GM23248 (cell line): ENCODE measurements at places on chromosomes 12 and 14. TPM values are rescaled to one million over a fixed set of nuclear protein-coding genes. Genes with fewer than 3 reads are reported as not detected.

- no peaks in the 10 kb centered on the region for H3K36me3 ChIP-seq
- peaks cover 5% of the 10 kb centered on the region for H3K4me1 ChIP-seq
- no peak overlapping the region for H3K4me3 ChIP-seq
- DNase-seq: no peak
- H3K27me3 ChIP-seq: peaks cover 3% of the 10 kb centered on the region
Observed at GRCh38 chr12:4829161-4829792, 80.4 kb upstream of the KCNA1 start.

DNA sequence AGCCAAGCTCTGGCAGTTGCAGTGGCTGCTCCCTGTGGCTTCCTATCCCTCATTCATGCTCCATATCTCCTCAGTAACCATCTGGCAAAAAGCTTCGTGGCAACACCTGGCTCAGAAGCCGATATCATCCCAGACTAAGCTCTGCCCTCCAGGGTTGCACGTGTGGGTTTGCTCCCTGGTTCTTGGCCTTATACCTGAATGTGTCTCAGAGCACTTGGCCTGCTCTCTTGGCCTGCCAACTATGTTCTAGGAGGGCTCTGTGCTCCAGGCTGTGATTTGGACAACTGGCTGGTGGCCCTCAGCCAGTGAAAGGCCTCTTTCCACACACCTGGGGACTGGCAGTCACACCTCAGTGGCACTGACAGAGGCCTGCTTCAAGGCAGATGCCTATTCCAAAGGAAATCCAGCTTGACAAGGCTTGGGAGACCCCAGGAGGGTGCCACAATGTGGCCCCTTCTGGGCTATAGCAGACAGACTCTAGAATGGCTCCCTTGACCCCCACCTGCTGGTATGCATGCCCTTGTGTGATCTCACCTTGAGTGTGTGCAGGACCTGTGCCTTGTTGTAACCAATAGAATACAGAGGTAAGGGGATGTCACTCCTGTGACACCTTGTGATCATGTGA lies 10.5 kb downstream of the PLD4 start:
- no peak overlapping the region for H3K4me3 ChIP-seq
- no peaks in the 10 kb centered on the region for H3K4me1 ChIP-seq
- no peaks in the 10 kb centered on the region for H3K36me3 ChIP-seq
- no peak overlapping the region for H3K27ac ChIP-seq
- DNase-seq: no peak
- no peaks in the 10 kb centered on the region for H3K27me3 ChIP-seq

- no peaks in the 10 kb centered on the region for H3K36me3 ChIP-seq
- H3K27ac ChIP-seq: no peak overlapping the region
- H3K4me3 ChIP-seq: peak overlapping the region; percentile 39; the same call in 1 of the 2 replicates
Observed at GRCh38 chr14:88323523-88324199, 592 bp upstream of the KCNK10 start.

ITFG2 gene
- 14.4 and 15.7 TPM in 2 replicates for total RNA-seq

- no peaks in the 10 kb centered on the region for H3K27me3 ChIP-seq
- H3K36me3 ChIP-seq: no peaks in the 10 kb centered on the region
- no peak overlapping the region for H3K4me3 ChIP-seq
- peaks cover 10% of the 10 kb centered on the region; the same call in 1 of the 2 replicates for H3K4me1 ChIP-seq
Observed at GRCh38 chr12:82609234-82609914, 77.3 kb upstream of the TMTC2 start.

IFT43 gene
- 40.5 and 41.4 TPM in 2 replicates for total RNA-seq

RASSF9 gene
- total RNA-seq: 0.89 and 1.5 TPM in 2 replicates

DNA sequence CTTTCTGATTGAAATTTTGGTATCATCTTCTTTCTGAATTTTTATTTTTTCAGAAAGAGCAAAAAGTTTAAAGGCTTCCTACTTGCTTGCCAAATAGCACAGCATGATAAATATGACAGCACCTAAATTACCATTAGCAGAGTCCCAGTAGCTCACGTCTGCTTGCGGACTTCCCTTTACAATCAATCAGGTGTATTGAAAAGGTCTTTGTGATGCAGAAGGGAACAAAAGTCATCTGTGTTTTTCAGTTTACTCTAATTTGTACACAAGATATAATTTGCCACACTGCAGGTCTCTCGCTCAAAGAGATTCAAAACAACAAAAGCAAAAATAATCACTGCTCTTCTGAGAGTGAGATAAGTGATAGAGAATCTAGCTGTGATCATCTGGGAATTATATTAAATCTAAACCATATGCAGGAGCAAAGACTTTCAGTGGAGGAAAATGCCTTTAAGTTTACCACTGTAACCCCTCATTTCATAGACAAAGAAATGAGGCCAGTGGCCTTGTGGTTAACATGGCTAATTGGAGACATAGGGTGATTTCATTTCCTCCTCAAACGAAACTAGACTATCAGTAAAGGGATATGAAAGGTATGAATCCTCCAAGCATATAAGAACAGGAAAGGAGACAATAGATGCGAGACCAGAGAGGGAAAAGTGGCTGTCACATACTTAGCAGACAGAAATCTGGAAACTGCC lies 240.8 kb upstream of the TMPO start:
- H3K27me3 ChIP-seq: no peaks in the 10 kb centered on the region
- H3K27ac ChIP-seq: no peak overlapping the region
- no peaks in the 10 kb centered on the region for H3K4me1 ChIP-seq
- DNase-seq: no peak
- H3K36me3 ChIP-seq: no peaks in the 10 kb centered on the region

COX8C gene
- not detected in 2 replicates for total RNA-seq

GRCh38 chr12:68785358-68785757 lies 22.6 kb upstream of the MDM2 start:
- H3K27me3 ChIP-seq: no peaks in the 10 kb centered on the region
- peak; percentile 60 for DNase-seq
- peaks cover 27% of the 10 kb centered on the region for H3K4me1 ChIP-seq
- no peak overlapping the region for H3K4me3 ChIP-seq
- H3K36me3 ChIP-seq: no peaks in the 10 kb centered on the region

GRCh38 chr14:75459099-75459741 lies 31.4 kb downstream of the JDP2 start:
- H3K4me3 ChIP-seq: no peak overlapping the region
- peaks cover 31% of the 10 kb centered on the region; the same call in 1 of the 2 replicates for H3K36me3 ChIP-seq
- peaks cover 16% of the 10 kb centered on the region for H3K4me1 ChIP-seq
- no peak overlapping the region for H3K27ac ChIP-seq

DNA sequence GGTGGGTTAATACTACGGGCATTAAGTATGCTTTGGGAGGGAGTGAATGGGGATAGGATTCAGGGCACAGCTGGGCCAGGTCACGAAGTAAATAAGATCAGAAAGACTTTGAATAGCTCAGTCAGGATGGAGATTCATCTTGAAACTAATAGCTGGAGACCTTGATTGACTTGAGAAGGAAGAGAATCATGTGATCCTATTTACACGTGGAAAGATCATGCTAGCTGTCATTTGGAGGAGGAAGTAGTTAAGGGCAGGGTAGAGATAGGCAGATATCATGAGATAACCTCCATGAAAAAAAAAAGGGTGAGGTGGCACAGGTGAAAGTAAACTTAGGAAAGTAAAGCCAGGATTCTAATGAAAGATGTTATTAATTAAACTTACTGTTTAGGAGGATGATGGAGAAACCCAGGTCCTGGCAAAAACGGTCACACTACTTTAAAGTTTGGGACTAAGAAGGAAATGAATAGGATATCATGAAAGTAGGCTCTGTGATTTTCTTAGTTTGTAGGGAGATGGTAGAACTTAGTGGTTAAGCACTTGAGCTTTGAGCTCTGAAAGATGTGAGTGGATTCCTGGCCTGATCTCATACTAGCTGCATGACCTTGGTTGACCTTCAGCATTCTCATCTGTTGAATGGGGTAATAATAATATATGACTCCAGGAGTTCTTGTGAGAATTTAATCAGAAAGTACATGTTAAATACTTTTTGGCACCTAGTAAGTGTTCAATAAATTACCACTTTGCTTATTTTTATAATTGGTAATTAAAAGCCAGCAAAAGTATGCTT lies 439.0 kb downstream of the NRXN3 start:
- peaks cover 43% of the 10 kb centered on the region for H3K4me1 ChIP-seq
- H3K36me3 ChIP-seq: no peaks in the 10 kb centered on the region
- no peak overlapping the region for H3K4me3 ChIP-seq
- no peak overlapping the region for H3K27ac ChIP-seq
- DNase-seq: no peak
- H3K27me3 ChIP-seq: no peaks in the 10 kb centered on the region

DNA sequence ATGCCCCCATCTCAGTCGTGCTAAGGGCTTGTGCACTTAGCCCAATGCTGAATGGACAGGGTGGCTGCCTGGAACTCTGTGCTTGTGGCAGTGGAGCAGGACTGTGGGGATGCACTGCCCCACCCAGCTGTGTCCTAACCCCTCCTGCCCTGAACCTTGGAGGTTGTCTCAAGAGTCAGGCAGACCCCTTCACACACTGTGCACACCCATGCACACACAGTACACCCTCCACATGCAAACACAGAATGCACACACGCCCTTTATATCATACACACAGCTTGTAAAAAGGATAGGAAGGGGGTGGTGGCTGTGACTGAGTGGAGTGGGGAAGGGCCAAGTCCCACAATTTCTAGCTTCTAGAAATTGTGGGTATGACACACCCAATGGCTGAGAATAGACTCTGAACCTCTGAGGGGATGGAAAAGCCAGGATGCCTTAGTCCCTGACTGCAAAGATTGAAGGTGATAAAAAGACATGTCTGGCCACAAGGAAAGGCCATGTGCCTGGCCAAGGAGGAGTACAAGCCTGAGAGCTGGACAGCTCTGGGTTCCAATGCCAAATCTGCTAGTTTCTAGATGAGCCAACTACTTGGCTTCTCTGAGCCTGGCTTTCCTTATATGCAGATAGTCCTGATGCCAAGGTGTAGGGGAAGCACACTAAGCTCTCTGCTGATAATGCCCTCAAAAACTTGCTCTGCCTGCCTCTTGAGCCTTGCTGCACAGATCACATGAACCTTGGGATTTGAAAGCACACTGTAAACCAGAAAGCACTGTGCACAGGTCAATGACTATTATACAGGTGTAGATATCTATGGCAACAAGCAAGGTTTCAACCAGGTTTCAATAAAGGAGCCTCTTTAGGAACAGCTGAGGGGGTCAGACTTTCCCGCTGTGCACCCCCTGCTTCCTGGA lies 8.4 kb downstream of the KRT8 start:
- H3K36me3 ChIP-seq: no peaks in the 10 kb centered on the region
- H3K27me3 ChIP-seq: no peaks in the 10 kb centered on the region
- H3K4me1 ChIP-seq: no peaks in the 10 kb centered on the region
- DNase-seq: peak; percentile 17
- no peak overlapping the region for H3K4me3 ChIP-seq
- H3K27ac ChIP-seq: no peak overlapping the region

BTBD6 gene
- 74.9 and 77.5 TPM in 2 replicates for total RNA-seq

DNA sequence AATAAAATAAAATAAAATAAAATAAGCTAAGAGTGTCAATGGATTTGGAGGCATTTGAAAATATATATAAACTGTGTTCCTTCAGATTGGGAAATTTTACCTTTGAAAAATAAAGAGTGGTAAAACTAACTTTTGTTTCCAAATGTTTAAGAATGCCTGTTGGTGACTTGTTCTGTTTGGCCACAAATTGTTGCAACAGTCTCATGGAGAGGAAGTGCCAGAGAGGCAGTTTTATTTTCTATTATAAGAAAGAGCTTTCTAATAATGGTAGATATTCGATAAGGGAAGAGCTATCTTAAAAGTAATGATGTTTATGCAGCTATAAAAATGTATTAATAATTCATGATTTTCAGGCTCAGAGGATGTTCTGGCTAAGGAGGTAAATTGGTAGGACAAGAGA lies 68.8 kb upstream of the MDGA2 start:
- no peaks in the 10 kb centered on the region for H3K4me1 ChIP-seq
- H3K27ac ChIP-seq: no peak overlapping the region
- H3K27me3 ChIP-seq: no peaks in the 10 kb centered on the region

OAS3 gene
- total RNA-seq: 0.22 and 0.38 TPM in 2 replicates

DNA sequence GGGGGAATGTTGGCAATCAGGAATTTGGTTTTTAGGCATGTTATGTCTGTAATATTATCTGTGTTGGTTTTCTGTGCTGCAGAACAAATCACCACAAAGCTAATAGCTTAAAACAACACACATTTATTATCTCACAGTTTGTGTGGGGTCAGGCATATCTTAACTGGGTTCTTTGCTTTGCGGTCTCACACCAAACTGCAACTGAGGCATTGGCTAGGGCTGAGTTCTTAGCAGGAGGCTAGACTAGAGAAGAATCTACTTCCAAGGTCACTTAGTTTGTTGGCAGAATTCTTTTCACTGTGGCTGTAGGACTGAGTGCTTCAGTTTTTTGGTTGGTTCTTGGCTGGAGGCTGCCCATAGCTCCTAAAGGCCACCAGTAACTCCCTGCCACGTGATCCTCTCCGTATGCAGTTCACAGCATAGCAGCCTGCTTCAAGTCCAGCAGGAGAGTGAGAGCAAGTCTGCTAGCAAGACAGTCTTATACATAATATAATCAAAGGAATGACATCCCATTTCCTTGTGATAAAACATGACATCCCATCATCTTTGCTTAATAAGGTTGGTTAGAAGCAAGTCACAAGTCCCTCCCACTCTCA lies 21.6 kb downstream of the ATF1 start:
- no peak for DNase-seq
- H3K27ac ChIP-seq: peak overlapping the region; percentile 88
- no peaks in the 10 kb centered on the region; the same call in none of the 2 replicates for H3K36me3 ChIP-seq
- peaks cover 36% of the 10 kb centered on the region for H3K4me1 ChIP-seq

DNA sequence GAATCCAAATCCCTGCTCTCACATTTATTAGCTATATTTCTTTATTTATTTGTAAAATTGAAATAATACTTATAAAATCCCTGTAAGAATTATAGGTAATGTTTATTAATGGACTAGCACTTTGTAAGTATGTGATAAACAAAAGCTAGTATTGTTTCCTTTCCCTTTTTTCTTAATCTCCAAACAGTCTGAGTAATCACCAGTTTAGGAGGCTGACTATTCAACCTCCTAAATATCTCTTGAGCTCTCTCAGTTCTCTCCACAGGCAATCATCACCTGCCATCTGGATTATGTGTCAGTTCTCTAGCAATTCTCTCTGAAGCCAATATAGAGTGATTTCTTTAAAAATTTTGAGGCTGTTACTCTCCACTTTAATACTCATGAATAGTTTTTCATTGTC lies 9.2 kb upstream of the LYZ start:
- no peaks in the 10 kb centered on the region for H3K4me1 ChIP-seq
- H3K27me3 ChIP-seq: peaks cover 32% of the 10 kb centered on the region; the same call in 1 of the 2 replicates
- no peak for DNase-seq

DNA sequence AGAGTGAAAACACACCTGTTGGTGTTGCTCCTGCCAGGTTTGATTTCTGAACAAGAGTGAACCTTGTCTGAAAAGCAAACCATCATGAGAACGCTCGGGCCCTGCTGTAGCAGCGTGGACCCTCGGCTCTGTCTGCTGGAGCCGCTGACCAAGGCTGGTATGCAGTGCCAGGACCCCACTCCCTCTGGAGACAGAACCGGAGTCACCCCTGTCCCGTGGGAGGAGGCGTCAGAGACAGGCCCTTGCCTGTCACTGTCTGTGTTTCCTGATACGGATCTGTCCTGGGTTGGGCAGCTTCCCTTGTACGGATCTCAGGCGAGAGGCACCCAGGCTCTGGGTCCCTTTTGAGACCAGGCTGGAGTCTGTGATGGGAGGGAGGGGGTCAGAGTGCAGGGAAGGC lies 111.6 kb downstream of the ADGRD1 start:
- no peaks in the 10 kb centered on the region for H3K27me3 ChIP-seq
- no peak for DNase-seq
- H3K4me1 ChIP-seq: no peaks in the 10 kb centered on the region
- H3K36me3 ChIP-seq: no peaks in the 10 kb centered on the region
- no peak overlapping the region for H3K4me3 ChIP-seq
- no peak overlapping the region for H3K27ac ChIP-seq
